ENCODE measurements at places on chromosomes 3 and 15. TPM values are rescaled to one million over a fixed set of nuclear protein-coding genes. Genes with fewer than 3 reads are reported as not detected.

DNA sequence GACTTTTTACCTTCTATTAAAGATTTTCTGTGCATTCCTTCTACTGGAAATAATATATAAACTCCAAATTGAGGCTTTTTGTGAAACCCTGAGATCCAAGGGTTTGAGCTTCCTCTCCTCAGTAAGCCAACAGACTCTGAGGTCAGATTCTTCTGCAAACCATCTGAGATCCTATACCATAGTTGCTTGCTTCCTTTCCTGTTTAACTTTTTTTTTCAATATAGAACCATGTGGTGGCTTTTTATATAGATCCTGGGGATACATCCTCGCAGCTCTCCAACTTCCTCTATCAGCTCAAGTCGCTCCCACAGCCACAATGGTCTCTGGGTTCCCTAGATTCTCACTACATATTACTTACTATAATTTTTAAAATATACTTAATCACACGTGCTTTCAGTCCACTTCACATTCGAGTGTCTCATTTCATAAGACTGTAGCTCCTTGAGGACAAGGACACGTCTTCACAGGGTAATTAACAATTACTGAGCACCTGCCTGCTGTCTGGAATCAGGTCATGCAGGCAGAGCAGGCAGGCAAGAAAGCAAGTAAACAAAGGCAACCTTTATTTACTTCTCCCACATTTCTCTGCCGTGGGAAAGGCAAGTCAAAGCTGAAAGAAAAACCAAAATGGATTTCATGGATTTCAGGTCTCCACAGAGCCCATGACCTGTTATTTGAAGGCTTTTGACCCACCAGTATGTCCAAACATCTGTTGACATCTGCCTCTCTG lies 941.5 kb downstream of the FHIT start:
- DNase-seq: no peak

GRCh38 chr3:192215-192929 lies 4.2 kb upstream of the CHL1 start:
- DNase-seq: no peak

The PTH1R gene
- not detected for total RNA-seq

The CLPX gene
- total RNA-seq: 57.2 TPM
